Right ventricle myocardium inferior (tissue), 1 donor: ENCODE measurements at places on chromosomes 7 and 10.

- no peak for DNase-seq
These were observed 177.1 kb downstream of the DGKI start for GRCh38 chr7:137669706-137670105.

GRCh38 chr7:151007469-151007898, 16.7 kb downstream of the NOS3 start:
- peak; percentile 68 for DNase-seq

- DNase-seq: no peak
These were observed 365.5 kb downstream of the GALNT17 start for GRCh38 chr7:71497256-71497946.

DNA sequence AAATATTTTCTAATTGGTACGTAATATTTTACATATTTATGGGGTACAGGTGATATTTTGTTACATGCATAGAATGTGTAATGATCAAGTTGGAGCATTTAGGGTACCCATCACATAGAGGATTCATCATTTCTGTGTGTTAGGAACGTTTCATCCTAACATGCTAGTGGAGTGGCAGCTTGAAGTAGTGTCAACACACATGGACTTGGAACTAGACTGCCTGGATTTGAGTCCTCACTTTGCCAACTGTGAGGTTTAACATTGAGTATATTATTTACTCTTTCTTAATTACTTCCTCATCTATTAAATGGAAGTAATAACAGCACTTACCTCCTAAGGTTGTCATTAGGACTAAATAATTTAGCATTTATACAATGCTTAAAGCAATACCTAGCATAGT, 241.9 kb downstream of the PLXDC2 start:
- DNase-seq: no peak

- DNase-seq: no peak
These were observed 635.6 kb upstream of the SORCS1 start for GRCh38 chr10:107800061-107800460.

DNA sequence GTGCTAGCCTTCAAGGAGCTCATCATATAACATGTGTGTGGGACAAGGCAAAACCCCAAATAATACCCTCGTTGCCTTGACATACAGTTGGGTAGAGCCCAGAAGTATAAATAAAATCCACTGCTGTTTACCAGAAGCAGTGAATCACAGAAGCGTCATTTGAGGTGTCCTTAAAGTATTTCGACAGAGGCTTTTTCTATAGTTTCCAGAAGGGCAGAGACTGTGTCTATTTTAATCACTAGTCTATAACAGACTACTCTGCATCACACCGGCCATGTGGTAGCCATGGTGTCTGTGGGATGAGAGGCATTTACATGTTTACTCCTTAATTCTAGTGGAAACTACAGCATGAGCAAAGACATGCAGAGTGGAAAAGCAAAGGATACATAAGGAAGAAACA, 131.3 kb downstream of the CTTNBP2 start:
- no peak for DNase-seq

- DNase-seq: no peak
These were observed 114.1 kb downstream of the EMX2 start for GRCh38 chr10:117656385-117657367.

GRCh38 chr7:92606985-92607384, 16.8 kb upstream of the FAM133B start:
- DNase-seq: no peak

DNA sequence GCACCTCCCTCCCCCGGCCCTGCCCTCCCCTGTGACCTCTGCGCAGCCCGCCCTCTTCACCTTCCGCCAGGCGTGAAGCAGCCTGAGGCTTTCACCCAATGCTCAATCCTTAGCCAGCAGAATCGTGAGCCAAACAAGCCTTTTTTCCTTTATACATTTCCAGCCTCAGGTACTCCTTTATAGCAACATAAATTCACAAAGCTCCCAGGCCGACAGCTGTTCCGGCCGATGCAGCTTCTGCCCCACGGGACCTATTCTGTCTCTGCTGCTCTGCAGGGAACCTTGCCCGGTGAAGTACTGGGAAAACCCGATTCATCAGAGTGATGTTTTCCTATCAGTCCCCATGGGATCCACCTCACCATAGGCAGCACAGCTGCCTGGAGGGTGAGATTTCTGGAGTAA, 87.4 kb downstream of the CHST15 start:
- no peak for DNase-seq

- DNase-seq: no peak
These were observed 50.1 kb downstream of the IPMK start for GRCh38 chr10:58217612-58218011.

DNA sequence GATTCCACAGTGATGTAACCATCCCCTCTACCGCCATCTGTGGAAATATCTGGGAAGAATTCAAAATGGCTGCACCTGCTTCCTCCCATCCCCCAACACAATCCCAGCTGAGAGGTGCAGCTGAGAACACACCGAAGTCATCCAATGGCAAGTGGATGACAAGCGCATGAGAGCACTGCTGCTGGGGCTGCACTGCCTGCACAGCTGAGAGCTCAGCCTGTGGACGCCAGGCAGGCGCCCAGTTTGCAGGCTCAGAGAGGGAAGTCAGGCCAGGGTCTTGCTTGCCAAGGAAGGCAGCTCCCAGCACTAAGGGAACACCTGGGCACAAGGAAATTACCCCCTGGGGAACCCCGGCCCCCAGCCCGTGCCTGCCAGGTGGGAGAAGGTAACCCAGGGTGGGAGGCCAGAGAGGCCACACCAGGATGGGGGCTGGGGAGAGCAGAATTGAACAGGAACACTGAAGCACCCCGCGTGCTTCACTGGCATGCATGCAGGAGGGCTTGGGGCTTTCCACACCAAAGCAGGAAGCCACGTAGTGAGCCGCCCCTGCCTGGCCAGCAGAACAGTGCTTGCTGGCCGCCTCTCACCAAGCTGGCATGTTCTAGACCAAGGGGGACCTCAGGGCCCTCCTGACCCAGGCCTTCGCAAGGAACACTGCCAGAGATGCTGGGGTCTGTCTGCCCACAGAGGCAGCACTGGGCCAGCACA, 46.2 kb downstream of the FAM53B start:
- no peak for DNase-seq

GRCh38 chr10:80945264-80945880, 407.7 kb downstream of the SH2D4B start:
- DNase-seq: no peak

- DNase-seq: no peak
These were observed 31.9 kb downstream of the DPCD start for GRCh38 chr10:101619983-101620382.

DNA sequence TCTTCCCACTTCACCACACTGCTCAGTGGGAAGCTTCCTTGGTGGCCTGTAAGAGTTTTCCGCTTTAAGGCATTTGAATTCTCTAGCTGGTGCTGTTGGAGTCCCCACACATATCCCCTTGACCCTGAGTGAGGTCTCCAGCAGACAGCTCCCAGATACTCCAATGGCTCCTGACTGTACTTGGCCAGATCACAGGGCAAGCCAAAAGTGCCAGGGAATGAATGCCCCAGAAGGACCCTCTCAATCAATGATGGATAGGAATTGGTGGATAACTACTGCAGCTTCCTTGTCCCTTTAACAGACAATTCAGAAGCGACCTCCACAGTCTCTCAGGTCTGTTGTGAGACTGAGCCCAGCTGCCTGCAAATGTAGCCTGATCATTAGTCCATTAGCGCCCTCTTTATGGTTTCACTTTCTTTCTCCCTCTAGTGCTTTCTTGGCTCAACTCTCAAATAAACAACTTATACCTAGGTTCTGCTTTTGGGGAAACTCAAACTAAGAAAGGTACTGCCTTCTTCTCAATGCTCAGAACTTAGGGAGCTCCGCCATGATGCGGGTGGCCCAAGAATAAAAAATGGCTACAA, 283.0 kb downstream of the TCF7L2 start:
- DNase-seq: no peak

- DNase-seq: no peak
These were observed 14.2 kb downstream of the SNX8 start for GRCh38 chr7:2299870-2300512.

GRCh38 chr10:103808780-103809179, 46.6 kb downstream of the SH3PXD2A start:
- DNase-seq: no peak

GRCh38 chr10:70820976-70821750, 5.4 kb downstream of the SGPL1 start:
- no peak for DNase-seq

DNA sequence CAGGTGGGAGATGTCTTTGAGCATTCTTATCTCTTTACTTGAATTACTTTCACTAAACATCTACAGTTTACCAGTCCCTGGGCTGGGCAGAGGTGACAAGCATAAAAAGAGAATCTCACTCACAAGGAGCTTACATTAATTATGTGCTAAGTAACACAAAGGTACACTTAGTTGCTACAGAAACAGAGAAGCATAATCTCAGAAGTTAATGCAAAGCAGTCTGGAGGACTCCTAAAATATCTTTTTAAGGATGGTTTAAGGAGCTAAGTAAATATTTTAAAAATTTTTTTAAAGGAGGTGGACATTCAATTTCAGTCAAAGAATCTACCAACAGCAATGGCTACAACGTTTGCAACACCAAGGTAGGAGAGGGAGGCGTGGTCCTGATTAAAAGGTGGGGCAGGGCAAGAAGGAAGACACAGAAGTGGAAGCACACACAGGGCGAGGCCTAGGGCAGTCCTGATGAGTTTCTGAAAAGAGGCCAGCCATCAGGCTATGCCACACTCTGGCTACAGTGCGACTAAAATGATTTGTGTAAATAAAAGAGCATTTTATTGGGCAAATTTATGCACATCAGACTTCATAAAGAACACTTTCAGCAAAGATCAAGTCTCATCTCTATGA, 5.3 kb downstream of the LARP4B start:
- no peak for DNase-seq

- DNase-seq: no peak
These were observed 100.5 kb downstream of the PRKAG2 start for GRCh38 chr7:151776446-151776845.

GRCh38 chr7:48813472-48813871, 110.9 kb upstream of the CDC14C start:
- DNase-seq: no peak

- no peak for DNase-seq
These were observed 100.3 kb upstream of the BTBD16 start for GRCh38 chr10:122170802-122171201.

- DNase-seq: peak; percentile 22
These were observed 124.9 kb downstream of the OAT start for GRCh38 chr10:124293616-124294449.

DNA sequence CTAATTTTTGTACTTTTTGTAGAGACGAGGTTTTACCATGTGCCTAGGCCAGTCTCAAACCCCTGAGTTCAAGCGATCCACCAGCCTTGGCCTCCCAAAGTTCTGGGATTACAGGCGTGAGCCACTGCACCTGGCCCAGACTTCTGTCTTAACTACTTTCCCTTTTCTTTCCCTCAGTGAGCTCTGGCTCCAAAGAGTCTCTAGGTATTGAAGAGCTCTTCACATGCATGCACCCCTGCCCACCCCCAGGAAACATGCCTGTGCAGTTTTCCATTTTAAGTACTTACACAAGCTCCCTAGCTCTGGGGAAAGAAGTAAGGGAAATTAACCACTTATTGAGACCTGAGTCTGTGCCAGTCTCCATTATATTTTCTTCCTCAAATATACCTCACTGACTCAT, 2.0 kb downstream of the MYOZ1 start:
- no peak for DNase-seq

- DNase-seq: no peak
These were observed 406.1 kb upstream of the AUTS2 start for GRCh38 chr7:69192134-69192533.

DNA sequence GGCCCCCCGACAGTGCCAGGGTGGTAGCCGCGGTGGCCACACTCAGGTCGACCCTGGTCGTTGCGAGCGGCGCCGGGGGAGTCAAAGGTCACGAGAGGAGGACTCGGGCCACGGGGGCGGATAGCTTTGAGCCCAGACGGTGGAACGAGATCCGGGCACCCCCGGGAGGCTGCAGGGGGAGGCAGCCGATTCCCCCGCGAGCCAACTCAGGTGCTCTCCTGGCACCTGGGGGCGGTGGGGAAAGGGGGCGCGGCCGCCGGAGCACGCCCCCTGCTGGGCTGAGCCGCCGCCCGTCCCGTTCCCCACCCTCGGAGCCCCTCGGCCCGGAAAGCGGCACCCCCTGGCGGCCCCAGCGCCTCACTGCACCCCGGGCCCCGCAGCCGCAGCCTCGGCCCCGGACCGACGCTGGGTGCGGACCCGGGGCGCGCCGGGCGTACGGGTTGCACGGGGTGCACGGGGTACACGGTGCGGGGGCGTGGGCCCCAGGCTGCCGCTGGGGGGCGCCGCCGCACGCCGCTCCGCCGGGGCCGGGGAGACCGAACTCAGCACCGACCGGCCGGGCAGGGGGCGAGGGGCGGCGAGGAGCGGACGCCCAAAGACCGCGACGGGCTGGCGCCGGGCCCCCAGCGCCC, 521 bp upstream of the NYAP1 start:
- DNase-seq: peak; percentile 86

DNA sequence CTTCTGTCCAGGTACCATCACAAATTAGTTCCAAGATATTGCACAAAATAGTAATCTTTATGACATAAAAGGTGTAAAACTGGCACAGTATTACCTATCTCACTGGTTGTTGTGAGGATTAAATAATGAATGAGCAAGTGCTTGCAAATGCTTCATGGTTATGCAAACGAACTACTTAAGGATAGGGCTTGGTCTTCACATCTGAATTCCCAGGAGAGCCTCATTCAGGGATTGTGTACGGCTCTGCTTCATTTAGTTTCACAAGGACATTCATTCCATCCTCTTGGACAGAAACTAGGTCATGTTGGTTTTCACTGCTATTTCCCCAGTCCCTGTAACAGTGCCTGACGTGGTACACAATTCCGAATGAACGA, 12.1 kb downstream of the ABCA13 start:
- no peak for DNase-seq

GRCh38 chr10:78231939-78232338, 198.3 kb downstream of the RPS24 start:
- no peak for DNase-seq

- no peak for DNase-seq
These were observed 984.3 kb downstream of the REEP3 start for GRCh38 chr10:64505501-64505900.

DNA sequence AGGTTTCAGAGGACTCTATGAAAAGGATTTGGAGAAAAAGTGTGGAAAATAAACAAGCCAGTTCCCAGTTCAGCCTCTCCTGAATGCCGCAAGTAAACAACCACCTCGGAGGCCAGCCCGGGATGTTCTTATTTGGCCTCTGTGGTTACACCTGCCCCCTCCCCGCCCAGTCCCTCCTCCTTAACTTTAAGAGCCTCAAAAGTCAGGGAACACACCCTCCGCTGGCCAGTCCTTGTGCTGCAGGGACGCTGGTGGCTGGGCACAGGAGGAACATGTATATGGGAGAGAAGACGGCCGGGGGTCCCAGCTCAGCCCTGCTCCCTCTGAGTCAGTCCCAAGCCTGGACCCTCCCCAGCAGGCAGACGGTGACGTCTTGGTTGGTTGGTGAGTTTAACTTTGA, 6.1 kb downstream of the CHST3 start:
- no peak for DNase-seq
